ENCODE measurements at places on chromosomes 16 and 17.

DNA sequence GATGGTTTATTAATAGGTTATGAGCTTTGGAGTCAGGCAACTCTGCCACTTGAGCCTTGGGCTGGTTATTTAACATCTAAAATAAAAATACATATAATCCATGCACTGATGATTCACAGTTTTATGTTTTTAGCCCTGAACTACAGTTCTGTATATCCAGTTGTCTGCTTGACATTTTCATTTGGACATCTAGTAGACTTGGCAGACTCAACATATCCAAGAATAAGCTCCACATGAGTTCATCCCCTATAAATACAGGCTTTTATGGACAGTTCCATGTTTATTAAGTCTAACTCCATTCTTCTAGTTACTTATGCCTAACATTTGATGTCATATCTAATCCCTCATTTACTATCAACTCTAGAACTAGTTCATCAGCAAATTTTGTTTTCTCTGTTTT lies 174.2 kb downstream of the KIF2B start:
- no peaks in the 10 kb centered on the region for H3K27me3 ChIP-seq
- no peak overlapping the region for H3K27ac ChIP-seq
- no peak overlapping the region for H3K4me3 ChIP-seq
- no peaks in the 10 kb centered on the region for H3K4me1 ChIP-seq

DNA sequence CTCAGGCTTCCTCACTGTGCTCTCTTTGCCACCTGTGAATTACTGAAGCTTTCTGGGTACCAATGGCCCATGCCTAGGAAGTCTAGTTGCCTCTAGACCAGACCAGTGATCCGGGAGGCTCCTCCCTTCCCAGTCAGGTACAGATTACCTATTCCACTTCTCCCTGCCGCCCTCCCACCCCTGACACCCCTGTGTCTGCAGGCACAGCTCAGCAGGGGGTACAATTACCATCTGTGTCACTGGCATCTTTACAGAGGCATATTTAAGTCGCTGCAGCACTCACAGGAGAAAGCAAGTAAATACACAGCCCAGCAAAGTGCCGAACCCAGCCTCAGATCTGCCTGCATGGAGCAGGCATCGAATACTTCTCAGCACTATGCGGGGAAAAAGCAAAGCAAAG lies 5.3 kb upstream of the WSCD1 start:
- H3K27ac ChIP-seq, result no peak overlapping the region
- H3K4me3 ChIP-seq, result no peak overlapping the region
- H3K36me3 ChIP-seq, result no peaks in the 10 kb centered on the region
- H3K27me3 ChIP-seq, result peaks cover 6% of the 10 kb centered on the region
- no peaks in the 10 kb centered on the region for H3K4me1 ChIP-seq

DNA sequence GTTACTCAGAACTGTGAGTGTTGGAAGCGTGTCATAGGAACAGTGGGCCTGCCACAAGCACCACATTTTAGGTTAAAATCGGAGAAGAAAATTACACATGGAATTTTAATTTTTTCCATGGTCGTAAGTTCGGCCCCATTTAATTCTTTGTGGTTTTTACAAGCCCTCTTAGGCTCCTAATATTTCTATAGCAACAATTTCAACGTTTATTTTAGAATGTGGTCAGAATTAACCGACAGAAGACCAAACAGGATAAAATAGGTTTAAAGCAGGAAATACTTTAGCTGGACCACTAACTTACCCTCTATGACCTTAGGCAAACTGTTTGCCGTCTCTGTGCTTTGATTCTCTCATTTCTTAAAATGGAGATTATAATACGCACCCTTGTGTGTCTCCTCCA lies 69.9 kb downstream of the FTO start:
- peaks cover 71% of the 10 kb centered on the region for H3K4me1 ChIP-seq
- H3K27ac ChIP-seq, result peak overlapping the region; percentile 74
- no peak for DNase-seq

DNA sequence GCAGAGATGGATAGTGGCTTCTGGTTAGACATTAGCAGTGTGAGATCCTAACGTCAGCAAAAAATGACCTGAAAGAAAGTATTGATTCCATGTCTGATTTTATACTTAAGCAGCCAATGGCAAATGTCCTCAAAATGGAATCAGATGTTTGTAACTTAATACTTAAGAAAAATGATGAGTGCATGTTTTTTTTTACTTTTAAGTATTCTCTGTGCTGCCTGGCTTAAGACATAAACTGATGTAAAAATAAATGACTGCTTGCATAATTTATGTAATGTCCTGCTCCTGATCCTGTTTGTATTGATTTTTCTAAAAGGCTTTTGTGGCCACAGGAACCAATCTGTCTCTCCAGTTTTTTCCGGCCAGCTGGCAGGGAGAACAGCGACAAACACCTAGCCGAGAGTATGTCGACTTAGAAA lies 7.4 kb downstream of the CBFB start:
- DNase-seq, result no peak
- H3K36me3 ChIP-seq, result peaks cover 11% of the 10 kb centered on the region
- H3K4me3 ChIP-seq, result no peak overlapping the region
- H3K4me1 ChIP-seq, result peaks cover 11% of the 10 kb centered on the region
- H3K27me3 ChIP-seq, result no peaks in the 10 kb centered on the region
- H3K27ac ChIP-seq, result no peak overlapping the region

DNA sequence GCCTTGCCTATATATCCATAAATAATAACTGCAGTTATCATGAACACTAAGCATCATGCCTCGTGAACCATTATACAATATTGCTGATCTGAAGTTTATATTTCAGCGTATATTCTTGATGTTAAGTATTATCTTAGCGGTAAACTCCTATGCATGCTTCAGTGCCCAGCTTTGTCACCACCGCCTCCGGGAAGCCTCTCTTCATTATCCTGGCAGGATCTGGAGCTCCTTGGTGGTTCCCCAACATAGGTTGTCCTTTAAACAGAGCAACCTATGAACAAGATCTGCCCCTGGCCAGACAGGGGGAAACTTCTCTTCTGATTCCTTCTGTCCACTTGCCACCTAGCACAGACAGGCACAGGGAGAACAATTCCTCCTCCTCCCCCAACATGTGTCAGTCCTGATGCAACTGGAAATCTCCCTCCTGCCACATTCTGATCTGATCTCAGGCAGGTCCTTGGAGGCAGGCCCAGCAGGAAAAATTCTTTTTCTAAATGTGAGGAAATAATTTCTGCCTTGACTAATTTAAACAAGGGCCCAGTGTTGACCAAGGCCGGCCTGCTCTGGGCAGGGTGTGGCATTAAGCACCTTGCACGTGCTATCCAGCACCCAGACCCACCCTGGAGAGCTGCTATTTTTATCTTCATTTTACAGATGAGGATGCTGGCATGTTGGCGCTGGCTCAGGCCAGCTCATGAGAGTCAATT lies 22.4 kb downstream of the SPNS2 start:
- no peak overlapping the region for H3K27ac ChIP-seq
- H3K4me3 ChIP-seq, result no peak overlapping the region
- no peaks in the 10 kb centered on the region for H3K27me3 ChIP-seq
- no peaks in the 10 kb centered on the region for H3K4me1 ChIP-seq

DNA sequence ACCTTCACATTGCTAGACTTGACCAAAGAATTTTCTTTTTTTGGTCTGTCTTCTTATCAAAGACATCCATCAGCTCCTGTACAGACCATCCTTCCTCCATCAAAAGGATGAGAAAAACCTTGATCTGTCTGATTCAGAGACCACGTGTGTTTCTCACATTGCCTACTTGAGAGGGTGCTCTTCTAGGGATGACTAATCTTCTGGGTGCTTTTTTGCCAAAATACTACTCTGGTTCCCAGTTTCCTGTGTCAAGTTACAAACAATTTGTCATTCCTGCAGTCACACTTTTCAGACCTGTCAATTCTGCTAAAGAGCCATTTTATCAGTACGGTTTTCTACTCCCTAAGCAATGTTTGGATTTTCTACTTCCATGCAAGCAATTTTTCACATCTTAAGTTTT lies 492.2 kb downstream of the CDH11 start:
- no peak overlapping the region for H3K27ac ChIP-seq
- no peaks in the 10 kb centered on the region for H3K36me3 ChIP-seq
- H3K4me1 ChIP-seq, result no peaks in the 10 kb centered on the region
- H3K27me3 ChIP-seq, result no peaks in the 10 kb centered on the region

- H3K4me3 ChIP-seq, result no peak overlapping the region
- peaks cover 62% of the 10 kb centered on the region for H3K4me1 ChIP-seq
- H3K27me3 ChIP-seq, result no peaks in the 10 kb centered on the region
Measured at GRCh38 chr16:55495616-55496289, 13.1 kb upstream of the LPCAT2 start.

DNA sequence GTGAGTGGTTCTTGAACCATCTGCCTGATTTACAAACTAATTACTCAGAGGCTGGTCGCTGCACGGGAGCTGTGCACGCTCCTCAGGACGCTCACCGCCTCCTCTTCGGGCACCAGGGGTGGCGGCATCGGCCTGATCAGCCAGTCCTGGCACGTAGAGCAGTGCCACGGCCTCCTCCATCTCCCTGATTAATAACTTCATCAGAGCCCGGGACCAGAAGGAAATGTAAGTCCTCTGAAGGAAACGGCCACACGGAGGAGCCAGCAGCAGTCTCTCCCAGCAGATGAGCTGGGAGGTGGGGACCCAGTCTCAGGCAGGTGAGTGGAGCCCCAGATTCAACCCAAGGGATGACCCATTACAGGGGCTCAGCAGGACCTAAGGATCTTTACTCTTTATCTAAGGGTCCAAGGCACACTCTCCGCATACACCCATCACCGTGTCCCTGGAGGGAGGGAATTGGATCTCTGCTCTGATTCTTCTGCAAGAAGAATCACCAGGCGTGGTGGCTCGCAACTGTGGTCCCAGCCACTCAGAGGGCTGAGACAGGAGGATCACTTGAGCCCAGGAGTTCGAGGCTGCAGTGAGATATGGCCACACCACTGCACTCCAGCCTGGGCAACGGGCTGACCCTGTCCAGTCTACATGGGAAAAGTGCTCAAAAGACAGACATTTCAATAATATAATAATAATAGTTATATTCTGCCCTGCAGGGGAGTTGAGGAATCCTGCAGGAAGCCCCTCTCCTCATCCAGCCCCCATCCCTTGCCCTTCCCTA lies 366.5 kb downstream of the SEC14L1 start:
- H3K4me3 ChIP-seq, result no peak overlapping the region
- no peak overlapping the region for H3K27ac ChIP-seq
- no peak for DNase-seq

DNA sequence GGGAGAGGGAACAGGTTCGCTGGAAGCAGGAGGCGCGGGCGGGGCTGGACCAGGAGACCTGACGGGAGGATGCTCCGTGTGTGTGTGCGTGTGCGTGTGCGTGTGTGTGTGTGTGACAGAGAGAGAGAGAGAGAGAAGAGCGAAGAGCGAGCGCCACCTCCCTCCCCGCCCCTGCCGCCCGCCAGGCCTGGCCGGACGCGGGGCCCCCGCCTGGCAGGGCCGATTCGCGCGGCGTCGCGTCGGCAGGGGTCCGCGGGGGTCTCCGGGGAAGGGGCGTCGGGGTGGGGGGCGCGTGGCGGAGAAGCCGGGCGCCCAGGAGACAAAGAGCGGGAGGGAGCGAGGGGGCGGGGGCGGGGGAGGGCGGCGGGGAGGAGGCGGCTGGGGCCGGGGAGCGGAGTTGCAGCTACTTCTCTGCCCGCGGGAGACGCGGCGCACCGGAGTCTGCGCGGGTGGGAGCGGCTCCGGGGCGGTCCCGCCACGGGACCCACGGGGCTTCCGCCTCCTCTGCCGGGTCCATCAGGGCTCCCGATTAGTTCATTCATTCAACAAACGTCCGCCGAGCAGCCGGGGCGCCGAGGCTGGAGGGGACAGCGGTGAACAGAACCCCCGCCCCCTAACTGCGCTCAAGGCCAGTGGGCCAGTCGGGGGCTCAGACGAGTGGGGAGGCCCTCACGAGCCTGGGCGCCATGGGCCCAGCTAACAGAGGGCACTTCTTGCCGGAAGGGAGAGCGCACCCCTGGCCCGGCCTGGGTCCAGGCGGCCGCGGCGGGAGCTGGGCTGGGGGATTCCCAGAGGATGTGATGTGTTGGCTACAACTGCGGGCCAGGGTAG lies at the start of gene SAMD14:
TSS of gene SAMD14 (minus strand) at position 433 of the 831 bp plus-strand sequence. CDS start 5,201 bp downstream, outside the sequence.
- DNase-seq, result no peak
- peak within 1 kb of the TSS; percentile 56 for H3K4me3 ChIP-seq
- no peaks in the 10 kb centered on the region for H3K36me3 ChIP-seq

DNA sequence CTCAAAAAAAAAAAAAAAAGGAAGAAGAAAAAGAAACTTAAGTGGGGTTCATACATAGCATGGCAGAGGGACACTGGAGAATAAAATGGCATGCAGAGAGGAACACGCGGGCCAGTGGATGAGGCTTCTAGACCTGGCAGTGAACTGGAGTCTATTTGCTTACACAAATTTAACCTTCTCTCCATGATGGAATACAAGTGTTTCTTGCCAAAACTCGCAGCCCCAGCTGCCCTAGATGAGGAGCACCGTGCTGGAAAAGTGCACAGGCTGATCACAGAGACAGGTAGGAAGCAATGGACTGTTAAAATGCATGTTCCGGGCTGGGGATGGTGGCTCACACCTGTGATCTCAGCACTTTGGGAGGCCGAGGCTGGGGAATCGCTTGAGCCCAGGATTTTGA lies 9.3 kb downstream of the SSTR2 start:
- no peaks in the 10 kb centered on the region for H3K27me3 ChIP-seq
- no peak for DNase-seq
- no peaks in the 10 kb centered on the region for H3K4me1 ChIP-seq
- H3K27ac ChIP-seq, result no peak overlapping the region

DNA sequence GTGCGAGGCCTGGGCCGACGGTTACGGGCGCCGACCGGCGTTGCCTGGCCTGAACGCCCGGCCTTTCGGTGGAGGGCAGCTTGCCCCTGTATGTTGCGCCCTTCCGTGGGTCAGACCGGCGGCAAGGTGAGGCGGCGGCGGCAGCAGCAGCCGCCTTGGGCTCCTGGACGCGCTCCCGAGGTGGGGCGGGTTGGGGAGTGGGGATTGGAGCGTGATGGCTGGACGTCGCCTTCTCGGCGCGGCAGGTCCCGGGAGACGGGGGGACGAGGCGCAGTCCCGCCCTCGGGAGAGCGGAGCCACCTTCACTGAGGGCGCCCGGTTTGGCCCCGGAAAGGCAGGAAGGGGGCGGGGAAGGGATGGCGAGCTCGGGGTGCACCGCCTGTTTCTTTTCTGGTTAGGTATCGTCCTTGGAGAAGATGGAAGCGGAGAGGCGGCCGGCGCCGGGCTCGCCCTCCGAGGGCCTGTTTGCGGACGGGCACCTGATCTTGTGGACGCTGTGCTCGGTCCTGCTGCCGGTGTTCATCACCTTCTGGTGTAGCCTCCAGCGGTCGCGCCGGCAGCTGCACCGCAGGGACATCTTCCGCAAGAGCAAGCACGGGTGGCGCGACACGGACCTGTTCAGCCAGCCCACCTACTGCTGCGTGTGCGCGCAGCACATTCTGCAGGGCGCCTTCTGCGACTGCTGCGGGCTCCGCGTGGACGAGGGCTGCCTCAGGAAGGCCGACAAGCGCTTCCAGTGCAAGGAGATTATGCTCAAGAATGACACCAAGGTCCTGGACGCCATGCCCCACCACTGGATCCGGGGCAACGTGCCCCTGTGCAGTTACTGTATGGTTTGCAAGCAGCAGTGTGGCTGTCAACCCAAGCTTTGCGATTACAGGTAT lies 671 bp downstream of the DGKE start:
- no peaks in the 10 kb centered on the region for H3K27me3 ChIP-seq
- no peak for DNase-seq
- peak overlapping the region; percentile 79 for H3K4me3 ChIP-seq
- peak overlapping the region; percentile 77 for H3K27ac ChIP-seq

- H3K36me3 ChIP-seq, result no peaks in the 10 kb centered on the region
- no peak for DNase-seq
- peak overlapping the region; percentile 7 for H3K27ac ChIP-seq
- no peak overlapping the region for H3K4me3 ChIP-seq
Measured at GRCh38 chr16:11597235-11598095, 10.7 kb upstream of the LITAF start.

Measured in Panc1 (cell line).